ENCODE measurements at places on chromosomes 12 and 14.

GRCh38 chr14:100656996-100657395, 69.7 kb upstream of the DLK1 start:
- DNase-seq = no peak

DNA sequence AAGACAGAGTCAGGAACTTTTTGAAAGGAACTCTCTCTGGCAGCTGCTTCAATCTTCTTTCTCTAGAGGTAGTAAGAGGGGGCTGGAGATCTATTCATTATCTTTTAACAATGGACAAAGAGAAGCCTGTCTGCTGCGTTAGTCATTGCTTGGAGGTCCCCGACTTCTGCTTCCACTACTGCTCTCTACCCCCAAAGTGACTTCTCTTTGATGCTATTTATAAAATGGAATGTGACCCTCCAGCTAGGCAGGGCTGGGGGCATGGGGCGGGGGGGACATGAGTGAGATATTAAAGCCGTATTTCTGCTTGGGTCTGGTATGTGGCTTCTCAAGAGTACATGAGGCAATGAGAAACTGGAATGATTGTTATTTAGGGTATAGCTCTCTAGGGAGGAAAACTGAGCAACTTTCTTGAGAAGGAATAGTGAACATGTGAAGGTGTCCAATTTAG, 41.4 kb upstream of the NUDT4 start:
- DNase-seq = no peak

DNA sequence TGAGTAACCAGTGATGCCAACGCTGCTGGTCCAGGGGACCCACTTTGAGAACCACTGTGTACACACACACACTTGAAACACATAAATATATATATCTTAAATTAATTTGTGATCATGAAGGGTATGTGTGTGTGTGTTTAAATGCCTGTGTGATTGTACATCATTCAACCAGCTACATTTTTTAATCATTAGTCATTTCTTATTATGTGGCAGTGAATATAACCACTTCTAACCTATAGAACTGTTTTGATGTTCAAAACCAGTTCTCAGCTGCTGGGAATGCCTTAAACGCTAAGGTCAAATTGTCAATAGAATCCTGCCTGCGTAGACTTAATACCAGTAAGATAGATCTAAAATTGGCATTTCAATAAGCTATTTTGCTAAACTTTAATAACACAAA, 330.0 kb downstream of the SYT1 start:
- no peak for DNase-seq

- no peak for DNase-seq
Measured at GRCh38 chr14:53214384-53214783, 61.3 kb upstream of the DDHD1 start.

GRCh38 chr14:70113211-70113610, 75.5 kb downstream of the SLC8A3 start:
- no peak for DNase-seq

DNA sequence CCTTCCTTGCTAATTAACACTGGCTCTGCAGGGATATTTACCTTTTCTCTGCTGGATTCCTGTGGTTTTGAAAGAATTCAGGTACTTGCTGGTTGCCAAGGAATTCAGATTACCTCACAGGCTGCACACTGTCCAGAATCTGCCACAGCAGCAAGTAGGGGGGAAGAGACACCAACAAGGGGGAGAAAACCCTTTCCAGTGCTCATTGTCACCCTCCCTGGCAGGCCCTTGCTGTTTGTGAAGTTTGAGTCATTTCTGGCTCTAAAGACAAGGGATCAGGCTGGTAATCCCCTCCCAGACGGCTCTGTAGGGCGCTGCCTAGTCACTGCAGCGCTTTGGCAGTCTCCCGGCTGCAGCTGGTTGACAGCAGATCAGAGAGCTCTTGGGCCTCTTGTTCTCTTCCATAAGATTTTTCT, 50.8 kb downstream of the TTLL5 start:
- peak; percentile 74 for DNase-seq

DNA sequence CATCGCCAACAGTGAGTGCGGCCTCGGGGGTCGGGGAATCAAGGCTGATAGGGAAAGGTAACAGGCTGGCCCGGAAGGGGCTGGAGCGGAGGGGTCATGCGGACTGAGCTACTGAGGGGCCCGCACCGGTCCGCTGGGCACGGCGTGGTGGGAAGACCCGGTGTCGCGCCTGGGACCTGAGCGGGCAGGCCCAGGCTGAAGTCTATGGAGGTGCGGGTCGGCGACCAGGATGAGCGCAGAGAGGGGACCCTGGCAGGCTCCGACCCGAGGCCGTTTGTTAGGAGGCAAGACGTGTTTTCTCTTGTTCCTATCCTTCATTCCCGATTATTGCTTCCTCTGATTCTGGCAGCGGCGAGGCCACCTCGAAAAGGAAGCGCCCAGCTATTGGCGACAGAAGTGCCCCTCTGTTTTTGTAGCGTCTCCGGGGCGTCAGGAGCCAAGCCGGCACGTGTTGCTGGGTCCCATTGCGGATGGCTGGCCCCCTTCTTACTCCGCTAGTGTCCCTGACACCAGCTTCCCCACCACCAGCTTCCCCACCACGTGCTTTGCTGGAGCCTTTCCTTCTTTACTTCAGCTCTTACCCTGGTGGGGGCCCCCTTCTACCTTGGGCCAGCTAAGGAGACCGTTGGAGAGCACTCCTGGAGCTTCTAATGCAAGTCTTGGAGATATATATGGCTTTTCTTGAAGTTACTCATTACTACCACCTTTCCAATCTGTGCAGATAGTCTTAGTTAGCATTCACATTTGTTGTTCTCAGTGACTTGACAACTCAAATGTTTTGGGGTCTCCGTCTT, 653 bp downstream of the PA2G4 start:
- DNase-seq = no peak

DNA sequence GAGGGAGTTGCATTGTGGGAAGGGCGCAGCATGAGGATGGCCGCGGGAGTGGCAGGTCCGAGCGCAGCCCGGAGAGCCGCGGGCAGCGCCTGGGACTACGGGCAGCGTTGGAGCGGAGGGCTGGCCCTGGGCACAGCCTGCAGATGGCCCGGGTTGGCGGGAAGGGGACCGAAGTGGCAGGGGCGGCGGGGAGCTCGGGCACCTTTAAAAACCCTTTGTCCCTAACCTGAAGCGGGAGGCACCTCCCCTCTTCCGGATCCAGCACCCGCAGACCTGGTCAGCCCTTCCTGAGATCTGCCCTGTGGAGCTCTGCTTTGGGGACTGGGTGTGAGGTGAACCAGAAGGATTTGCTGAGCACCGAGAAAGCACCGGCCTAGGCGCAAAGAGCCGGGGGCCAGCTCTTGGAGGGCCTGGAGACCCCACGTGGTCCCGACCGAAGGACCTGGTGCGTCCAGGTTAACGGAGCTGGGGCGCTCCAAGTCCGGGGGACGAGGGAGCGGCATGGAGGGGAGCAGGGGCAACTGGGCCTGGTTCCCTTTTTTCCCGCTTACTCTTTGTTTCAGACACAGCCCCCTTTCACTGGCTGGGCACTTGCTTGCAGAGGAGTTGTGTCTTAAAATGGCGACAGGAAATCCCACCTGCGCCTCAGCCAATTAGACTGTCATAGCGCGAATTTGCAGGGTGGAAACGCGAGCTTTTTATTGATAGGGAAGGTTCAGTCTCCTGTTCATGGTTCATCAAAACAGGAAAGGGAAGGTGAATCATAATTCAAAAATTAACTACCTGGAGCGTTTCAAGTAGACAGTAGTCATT, 792 bp upstream of the SLC38A1 start:
- DNase-seq = no peak

DNA sequence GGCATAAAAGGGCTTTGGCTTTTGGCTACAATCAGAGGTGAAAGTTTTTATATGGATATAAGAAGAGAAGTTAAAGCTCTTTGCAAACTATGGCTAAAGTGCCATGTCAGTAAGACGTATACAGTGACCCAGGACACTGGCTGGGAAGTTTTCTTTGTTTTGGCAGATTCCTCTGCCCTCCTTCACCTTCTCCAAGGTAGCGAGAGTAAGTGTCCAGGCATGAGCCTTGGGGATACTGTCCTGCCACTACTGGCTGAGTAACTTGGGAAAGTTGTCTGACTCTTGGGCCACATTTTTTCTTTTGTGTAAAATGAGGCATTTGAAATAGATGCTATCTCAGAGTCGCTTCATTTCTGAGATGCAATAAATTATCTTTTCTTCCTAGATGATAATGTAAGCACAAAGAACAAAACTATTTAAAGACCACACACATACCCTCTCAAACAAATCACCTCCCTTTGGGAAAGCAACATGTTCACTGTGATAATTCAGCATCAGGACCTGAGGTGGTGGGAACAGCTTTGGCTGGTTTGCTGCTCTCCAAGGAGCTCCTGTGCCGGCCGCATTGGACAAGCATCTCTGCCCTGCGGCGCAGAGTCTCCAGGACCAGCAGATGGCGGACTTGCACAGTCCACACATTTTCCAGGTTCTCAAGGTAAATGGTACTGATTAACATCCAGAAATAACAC, 106.3 kb downstream of the PTCSC3 start:
- DNase-seq = peak; percentile 38

GRCh38 chr12:103566398-103566797, 20.7 kb upstream of the STAB2 start:
- no peak for DNase-seq

GRCh38 chr12:2292560-2292959, 239.8 kb downstream of the CACNA1C start:
- DNase-seq = no peak

DNA sequence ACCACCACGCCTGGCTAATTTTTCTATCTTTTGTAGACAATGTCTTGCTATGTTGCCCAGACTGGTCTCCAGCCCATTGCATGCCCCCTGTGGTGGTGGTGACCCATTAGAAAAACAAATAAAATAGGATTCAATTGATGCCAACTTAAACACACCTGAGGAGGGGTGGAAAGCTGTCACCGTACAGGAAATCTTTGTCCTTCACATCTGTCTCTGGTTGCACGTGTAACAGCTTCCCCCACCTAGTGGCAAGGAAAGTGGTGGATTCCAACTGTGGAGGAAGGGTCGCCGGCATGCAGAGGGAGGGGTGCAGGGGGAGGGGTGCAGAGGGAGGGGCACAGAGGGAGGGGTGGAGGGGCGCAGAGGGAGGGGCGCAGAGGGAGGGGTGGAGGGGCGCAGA, 26.1 kb upstream of the GPR68 start:
- no peak for DNase-seq

- no peak for DNase-seq
Measured at GRCh38 chr12:32583534-32583933, 95.6 kb upstream of the DNM1L start.

GRCh38 chr14:89422181-89422951, 5.3 kb upstream of the FOXN3 start:
- DNase-seq = no peak

DNA sequence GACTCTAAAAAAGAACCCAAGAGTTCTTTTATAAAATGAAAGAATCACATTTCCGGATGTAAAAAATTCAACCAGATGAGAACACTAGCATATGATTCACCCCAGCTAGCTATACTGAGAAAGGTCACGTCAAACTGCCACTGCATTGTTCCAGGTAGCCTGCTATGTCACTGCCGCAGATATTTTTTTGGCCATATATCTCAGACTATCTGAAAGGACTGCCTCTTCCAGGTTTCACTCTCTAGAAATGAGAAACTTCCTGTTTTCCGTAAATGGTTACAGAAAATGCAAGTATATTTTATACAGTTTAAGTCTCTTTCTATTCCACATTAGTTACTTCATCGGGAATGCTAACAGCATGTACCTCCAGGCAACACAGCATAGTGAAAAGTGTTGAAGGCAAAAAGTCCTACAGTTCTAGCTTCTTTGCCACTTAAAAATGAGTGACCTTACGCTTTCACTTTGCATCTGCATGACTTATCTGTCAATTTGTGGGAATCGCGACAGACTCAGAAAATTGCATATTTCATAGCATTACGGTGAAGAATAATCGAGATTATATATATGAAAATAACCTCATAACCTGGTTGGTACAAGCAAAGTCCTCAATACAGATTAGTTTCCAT, 105.2 kb downstream of the MED13L start:
- no peak for DNase-seq

- peak; percentile 67 for DNase-seq
Measured at GRCh38 chr12:32217354-32218310, 111.0 kb downstream of the BICD1 start.

DNA sequence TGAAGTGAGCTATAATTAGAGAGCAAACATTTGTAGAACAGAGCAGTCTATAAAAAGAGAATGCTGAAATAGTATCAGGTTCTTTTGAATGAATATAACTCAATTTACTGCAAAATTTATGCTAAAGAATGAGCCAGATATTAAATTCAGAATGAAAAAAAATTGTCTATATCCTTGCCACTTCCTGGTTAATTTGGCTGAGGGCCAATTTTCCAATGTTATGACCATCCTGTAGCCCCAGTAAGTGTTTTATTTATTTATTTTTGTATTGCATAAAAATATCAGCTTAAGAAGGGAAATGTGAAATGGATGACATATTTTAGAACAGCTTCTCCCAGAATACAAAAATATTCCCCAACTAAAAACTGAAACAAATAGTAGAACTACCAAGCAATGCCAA, 263.4 kb downstream of the SOX5 start:
- no peak for DNase-seq

- DNase-seq = no peak
Measured at GRCh38 chr14:65103150-65103760, 938 bp upstream of the MAX start.

- DNase-seq = peak; percentile 97
Measured at GRCh38 chr14:74619672-74620131, 7.7 kb upstream of the LTBP2 start.

GRCh38 chr12:2959505-2960389, 550 bp downstream of the TEAD4 start:
- no peak for DNase-seq

DNA sequence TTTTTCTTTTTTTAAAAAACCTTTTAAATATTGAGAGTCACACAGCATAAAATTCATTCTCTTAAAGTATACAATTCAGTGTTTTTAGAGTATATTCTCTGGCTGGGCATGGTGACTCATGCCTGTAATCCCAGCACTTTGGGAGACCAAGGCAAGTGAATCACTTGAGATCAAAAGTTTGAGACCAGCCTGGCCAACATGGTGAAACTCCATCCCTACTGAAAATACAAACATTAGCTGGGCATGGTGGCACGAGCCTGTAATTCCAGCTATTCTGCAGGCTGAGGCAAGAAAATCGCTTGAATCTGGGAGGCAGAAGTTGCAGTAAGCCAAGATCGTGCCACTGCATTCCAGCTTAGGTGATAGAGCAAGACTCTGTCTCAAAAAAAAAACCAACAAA, 68.4 kb upstream of the BCAT1 start:
- DNase-seq = no peak

GRCh38 chr12:28498850-28499249, 308.6 kb downstream of the CCDC91 start:
- DNase-seq = no peak

GRCh38 chr14:55582746-55583145, 2.7 kb downstream of the KTN1 start:
- no peak for DNase-seq

DNA sequence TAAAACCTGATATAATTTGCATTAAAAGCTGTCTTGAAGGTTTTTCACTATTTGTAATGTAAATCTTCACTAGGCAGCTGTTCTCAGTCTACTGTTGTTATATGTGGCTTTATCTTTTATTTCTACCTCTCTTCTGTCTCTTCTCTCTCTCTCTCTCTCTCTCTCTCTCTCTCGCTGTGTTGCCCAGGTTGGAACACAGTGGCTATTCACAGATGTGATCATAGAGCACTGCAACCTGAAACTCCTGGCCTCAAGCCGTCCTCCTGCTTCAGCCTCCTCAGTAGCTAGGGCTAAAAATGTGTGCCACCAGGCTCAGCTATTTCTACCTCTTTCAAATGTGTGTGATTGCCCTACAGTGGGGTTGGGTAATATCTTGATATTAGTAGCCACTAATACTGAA, 21.1 kb downstream of the FUT8 start:
- DNase-seq = no peak
